Small intestine (tissue), 16 donors: ENCODE measurements at places on chromosomes 4 and X. TPM values are rescaled to one million over a fixed set of nuclear protein-coding genes. Genes with fewer than 3 reads are reported as not detected.
A peak's percentile ranks its signal among the peaks of the same experiment; 100 is the strongest.

- no peaks in the 10 kb centered on the region for H3K4me1 ChIP-seq
- no peaks in the 10 kb centered on the region for H3K27me3 ChIP-seq
- no peaks in the 10 kb centered on the region for H3K36me3 ChIP-seq
- no peak for DNase-seq
Observed at GRCh38 chr4:78001531-78001930, 55.6 kb upstream of the FRAS1 start.

DNA sequence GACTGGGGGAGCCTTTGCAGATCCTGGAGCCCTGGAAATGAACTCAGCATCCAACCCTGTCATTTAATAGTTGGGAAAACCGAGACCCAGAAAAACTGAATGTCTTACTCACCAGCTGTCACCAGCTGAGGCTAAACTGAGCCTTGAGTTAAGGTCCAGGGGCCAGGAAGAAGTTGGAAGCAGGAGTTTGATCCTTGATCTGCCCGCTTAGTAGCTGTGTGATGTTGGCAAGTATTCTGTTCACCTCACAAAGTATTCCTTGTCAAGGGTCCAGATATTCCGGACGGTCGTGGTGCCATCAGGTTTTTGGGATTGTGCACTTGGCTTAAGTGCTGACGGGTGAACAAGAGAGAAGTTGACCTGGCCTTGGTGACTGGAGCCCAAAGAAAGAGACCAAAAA, 30.7 kb upstream of the PROM1 start:
- no peak for DNase-seq
- H3K36me3 ChIP-seq = no peaks in the 10 kb centered on the region
- H3K27ac ChIP-seq = no peak overlapping the region
- H3K27me3 ChIP-seq = peaks cover 4% of the 10 kb centered on the region
- no peaks in the 10 kb centered on the region for H3K4me1 ChIP-seq
- no peak overlapping the region for H3K4me3 ChIP-seq

GRCh38 chr4:151276787-151277562, at the start of gene PRSS48:
PRSS48 (plus strand) TSS chr4:151277161; CDS start chr4:151277173, 12 bp downstream.
- peaks cover 15% of the 10 kb centered on the region for H3K36me3 ChIP-seq
- no peak within 1 kb of the TSS for H3K27ac ChIP-seq
- H3K4me3 ChIP-seq = no peak within 1 kb of the TSS
- peak; percentile 74 for DNase-seq

GRCh38 chr4:181105487-181105886, 1137.7 kb upstream of the TENM3 start:
- no peaks in the 10 kb centered on the region for H3K4me1 ChIP-seq
- no peak for DNase-seq

- H3K4me1 ChIP-seq = no peaks in the 10 kb centered on the region
- no peaks in the 10 kb centered on the region for H3K27me3 ChIP-seq
- H3K27ac ChIP-seq = no peak overlapping the region
- H3K4me3 ChIP-seq = no peak overlapping the region
- no peak for DNase-seq
Observed at GRCh38 chr4:128871948-128872347, 62.4 kb downstream of the JADE1 start.

DNA sequence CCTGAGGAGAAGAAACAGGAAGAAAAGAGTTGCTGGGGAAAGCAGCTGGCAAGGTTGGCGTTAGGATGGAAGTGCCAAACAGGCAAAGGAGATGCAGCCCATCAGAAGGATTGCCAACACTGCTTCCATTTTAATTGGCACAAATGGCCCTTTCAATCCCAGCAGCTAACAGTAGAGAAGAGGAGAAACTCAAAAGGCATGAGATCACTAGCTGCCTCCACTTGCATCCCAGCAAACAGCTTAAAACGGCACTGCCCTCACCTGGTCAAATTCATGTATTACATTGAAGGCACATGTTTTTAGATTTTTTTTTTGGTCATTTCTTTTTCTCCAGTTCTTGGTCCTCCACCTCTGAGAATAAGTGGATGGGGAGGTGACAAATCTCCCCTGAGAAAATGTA, 14.9 kb upstream of the LOC101059915 start:
- no peaks in the 10 kb centered on the region for H3K27me3 ChIP-seq
- no peak overlapping the region for H3K27ac ChIP-seq
- H3K4me3 ChIP-seq = no peak overlapping the region
- H3K4me1 ChIP-seq = no peaks in the 10 kb centered on the region
- peak; percentile 49 for DNase-seq

GRCh38 chrX:135923353-135923752, 29.8 kb downstream of the SAGE1 start:
- no peaks in the 10 kb centered on the region for H3K27me3 ChIP-seq
- no peaks in the 10 kb centered on the region for H3K4me1 ChIP-seq
- DNase-seq = no peak
- no peak overlapping the region for H3K4me3 ChIP-seq
- no peak overlapping the region for H3K27ac ChIP-seq

DNA sequence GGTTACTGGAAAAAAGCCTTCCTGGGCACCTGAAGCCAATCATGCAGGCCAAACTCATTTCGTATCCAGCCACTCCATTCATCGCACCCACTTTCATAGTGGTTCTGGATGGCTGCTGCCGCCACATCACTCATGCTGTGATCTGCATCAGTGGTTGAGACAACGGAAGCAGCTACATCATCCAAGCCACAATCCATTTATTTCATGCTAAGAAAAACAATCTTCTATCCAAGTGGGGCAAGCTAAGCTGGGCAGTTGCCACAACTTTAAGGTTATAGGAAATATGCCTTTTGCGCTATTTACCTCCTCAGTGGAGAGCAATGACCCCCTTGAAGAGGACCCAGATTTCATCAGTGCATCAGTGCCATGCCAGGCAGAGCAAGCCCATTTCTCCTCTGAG, 124.6 kb downstream of the GRIA3 start:
- H3K27ac ChIP-seq = no peak overlapping the region
- H3K36me3 ChIP-seq = no peaks in the 10 kb centered on the region
- no peaks in the 10 kb centered on the region for H3K27me3 ChIP-seq

GRCh38 chr4:164441109-164441508, 312.8 kb upstream of the SMIM31 start:
- no peak overlapping the region for H3K27ac ChIP-seq
- H3K27me3 ChIP-seq = no peaks in the 10 kb centered on the region
- no peak for DNase-seq
- H3K4me1 ChIP-seq = no peaks in the 10 kb centered on the region
- no peak overlapping the region for H3K4me3 ChIP-seq
- H3K36me3 ChIP-seq = no peaks in the 10 kb centered on the region

- H3K27ac ChIP-seq = no peak overlapping the region
- H3K4me3 ChIP-seq = no peak overlapping the region
Observed at GRCh38 chr4:74570095-74570494, 125.2 kb downstream of the AREG start.

DNA sequence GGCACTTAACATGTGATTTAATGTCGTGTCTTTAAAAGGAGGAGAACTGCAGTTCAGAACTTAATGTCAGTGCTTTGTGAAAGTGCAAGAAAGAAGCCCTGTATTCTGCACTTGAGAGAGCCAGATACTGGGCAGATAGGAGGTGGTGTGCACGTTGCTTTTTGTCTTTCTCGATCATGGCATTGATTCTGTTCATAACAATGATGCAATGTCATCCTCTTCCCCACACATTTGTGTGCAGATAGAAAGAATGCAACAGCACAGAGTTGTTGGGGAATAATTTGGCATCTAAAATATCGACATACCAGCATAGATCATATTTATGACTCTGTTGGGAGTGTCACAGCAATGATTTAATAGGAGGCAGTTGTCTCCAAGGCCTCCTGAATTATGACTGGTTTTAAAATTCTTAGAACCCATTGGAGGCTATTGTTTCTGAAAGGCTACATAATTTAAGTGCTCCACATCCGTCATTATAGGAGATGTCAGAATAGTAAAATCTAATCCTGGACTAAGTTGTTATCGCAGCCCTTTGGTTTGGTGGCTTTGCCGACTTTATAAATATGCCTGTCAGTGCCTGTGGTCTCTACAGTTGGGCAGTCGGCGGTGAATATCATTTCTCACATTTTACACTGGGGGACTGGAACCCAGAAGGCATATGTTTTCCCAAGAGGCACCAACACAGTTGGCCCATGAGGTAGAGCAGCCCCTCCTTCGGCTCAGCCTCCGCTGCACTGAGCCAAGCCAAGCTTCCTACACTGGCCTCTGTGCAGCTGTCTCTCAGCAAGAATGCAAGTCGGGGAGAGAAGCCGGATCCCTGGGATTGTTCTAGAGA, 124.9 kb downstream of the PTTG2 start:
- no peaks in the 10 kb centered on the region for H3K27me3 ChIP-seq
- peaks cover 14% of the 10 kb centered on the region for H3K4me1 ChIP-seq
- H3K4me3 ChIP-seq = no peak overlapping the region
- H3K36me3 ChIP-seq = peaks cover 10% of the 10 kb centered on the region
- no peak for DNase-seq

- H3K36me3 ChIP-seq = no peaks in the 10 kb centered on the region
- H3K4me1 ChIP-seq = no peaks in the 10 kb centered on the region
- no peak overlapping the region for H3K27ac ChIP-seq
- no peak for DNase-seq
Observed at GRCh38 chr4:61575796-61576195, 375.7 kb downstream of the ADGRL3 start.

DNA sequence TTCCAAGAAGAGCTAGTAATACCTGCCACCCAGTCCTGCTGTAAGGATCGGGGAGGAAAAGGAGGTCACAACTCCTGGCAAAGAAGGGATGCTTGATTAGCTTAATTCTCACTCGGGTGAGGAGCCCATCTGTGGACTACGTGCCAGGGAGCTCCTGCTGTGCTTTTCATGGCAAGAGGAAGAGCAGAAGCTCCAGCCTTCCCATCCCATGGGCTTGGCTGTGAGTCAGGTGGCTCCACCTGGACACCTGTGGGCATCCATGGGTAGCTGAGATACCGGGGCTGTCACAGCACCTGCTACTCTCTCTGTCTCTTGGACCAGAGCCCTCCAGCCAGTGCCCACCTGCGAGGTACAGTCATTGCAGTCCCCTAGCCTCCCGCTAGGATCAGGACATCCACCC, 18.0 kb downstream of the CLNK start:
- H3K36me3 ChIP-seq = no peaks in the 10 kb centered on the region
- no peak overlapping the region for H3K4me3 ChIP-seq
- H3K27ac ChIP-seq = no peak overlapping the region
- no peak for DNase-seq
- H3K4me1 ChIP-seq = no peaks in the 10 kb centered on the region

- DNase-seq = no peak
- no peaks in the 10 kb centered on the region for H3K27me3 ChIP-seq
- no peak overlapping the region for H3K4me3 ChIP-seq
- no peaks in the 10 kb centered on the region for H3K36me3 ChIP-seq
- H3K4me1 ChIP-seq = no peaks in the 10 kb centered on the region
- H3K27ac ChIP-seq = no peak overlapping the region
Observed at GRCh38 chr4:2313366-2313765, 51.5 kb upstream of the MXD4 start.

DNA sequence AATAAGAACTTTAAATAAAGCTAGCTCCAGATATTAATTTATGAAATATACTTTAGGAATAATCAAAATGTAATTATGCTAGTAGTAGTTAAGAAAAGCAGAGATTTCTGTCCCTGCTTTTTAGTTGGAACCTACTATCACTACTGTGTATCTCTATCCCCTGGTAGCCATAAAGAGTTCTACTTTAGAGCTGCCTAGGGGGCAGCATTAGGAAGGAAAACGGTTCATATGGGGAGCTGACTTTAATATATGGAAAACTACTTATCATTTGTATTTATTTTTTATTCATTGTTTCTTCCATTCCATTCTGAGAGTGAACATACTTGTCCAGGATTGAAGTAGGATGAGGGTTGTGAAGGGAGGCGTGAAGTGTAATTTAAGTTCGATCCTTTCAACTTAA, 40.9 kb downstream of the CPEB2 start:
- no peak overlapping the region for H3K4me3 ChIP-seq
- DNase-seq = peak; percentile 12
- no peaks in the 10 kb centered on the region for H3K4me1 ChIP-seq
- no peak overlapping the region for H3K27ac ChIP-seq
- peaks cover 4% of the 10 kb centered on the region for H3K36me3 ChIP-seq

PCDH7 gene
- under 0.01 TPM for polyA plus RNA-seq

JCHAIN gene
- polyA plus RNA-seq = 0.90 TPM

ERCC6L gene
- not detected for polyA plus RNA-seq

PALLD gene
- polyA plus RNA-seq = 33.0 TPM

SERPINA7 gene
- not detected for polyA plus RNA-seq

TMSB15C gene
- polyA plus RNA-seq = not detected
